ENCODE measurements at places on chromosomes 11 and 22.

DNA sequence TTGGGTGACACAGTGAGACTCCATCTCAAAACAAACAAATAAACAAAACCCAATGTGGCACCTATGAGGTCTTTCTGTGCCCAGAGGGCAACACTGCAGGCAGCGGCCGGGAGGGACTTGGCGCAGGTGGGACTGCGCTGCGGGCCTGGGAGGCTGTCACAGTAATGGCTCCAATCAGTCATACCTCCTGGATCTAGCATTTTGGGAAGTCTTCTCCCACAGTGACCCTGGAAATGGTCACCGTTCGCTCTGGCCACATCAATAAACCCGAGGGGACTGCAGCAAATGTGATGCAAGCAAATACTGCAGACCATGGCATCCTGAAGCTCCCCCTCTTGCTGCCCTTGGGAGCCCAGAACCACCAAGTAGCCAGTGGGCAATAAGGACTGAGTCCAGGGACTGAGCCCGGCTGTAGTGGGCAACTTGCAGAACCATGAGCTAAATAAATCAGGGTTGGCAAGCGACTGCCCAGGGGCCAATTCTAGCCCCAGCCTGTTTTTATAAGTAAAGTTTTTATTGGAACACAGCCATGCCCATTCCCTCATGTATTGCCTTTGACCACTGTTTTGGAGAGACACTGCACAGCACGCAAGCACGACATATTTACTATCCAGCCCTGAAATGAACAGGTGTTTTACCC is 15.4 kb downstream of the SHANK2 start:
- no peak for DNase-seq

DNA sequence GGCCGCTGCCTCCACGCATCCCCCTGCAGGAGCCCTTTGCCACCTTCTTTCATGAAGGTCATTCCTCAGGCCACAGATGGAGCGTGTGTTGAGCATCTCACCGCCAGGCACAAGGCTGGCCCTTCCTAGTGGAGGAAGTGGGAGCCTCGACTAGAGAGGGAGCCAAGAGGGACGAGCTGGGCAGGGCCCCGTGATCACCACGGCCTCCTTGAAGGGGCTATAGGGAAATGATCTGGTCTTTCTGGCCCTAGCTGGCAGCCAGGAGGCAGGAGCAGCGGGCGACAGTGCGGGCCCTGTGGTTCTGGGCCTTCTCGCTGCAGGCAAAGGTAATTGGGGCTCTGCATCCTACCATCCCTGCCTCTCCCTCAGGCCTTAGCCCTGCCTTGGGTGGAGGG is 49.1 kb downstream of the PISD start:
- no peak for DNase-seq

DNA sequence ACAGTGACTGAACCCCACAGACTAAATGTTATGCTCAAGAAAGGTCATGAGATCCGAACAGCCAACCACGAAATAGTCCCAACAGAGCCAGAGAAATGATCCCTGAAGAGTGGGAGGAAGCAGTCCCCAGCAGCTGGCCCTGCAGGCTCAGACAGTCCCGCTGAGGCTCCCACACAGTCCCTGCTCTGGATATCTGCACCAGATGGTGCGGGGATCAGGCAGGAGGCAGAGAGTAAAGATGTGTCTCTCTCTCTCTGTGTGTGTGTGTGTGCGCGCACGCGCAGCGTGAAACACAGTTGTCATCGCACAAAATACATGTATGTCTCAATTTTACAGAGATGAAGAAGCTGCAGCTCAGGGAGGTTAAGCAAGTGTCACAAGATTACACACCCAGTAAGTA is 27.9 kb downstream of the GUCY1A2 start:
- no peak for DNase-seq

- no peak for DNase-seq
Observed at GRCh38 chr11:73888244-73888643, 11.4 kb downstream of the PAAF1 start.

DNA sequence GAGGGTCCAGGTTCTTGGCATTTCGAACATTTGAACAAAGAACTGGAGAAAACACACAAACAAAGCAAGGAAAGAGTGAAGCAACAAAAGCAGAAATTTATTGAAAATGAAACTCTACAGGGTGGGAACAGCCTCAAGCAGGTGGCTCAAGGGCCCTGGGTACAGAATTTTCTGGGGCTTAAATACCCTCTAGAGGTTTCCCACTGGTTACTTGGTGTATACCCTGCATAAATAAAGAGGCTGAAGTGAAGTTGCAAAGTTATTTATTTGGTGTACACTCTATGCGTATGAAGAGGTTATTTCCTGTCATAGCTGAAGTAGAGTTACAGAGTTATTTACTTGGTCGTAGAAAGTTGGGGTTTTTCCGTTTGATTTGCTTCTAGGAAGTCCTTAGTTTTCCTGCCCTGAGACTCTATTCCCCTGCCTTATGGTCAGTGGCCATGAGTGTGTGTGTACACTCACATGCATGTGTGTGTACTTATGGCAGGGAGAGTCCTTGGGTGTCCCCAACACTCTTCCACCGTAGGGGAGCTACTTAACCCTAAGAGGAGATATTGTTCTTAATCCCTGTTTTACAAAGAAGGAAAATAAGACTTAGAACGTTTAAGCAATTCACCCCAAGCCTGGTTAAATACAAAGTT is 5.6 kb upstream of the SMCO4 start:
- DNase-seq = no peak

GRCh38 chr11:7901319-7901854 is 29.7 kb downstream of the OR10A6 start:
- no peak for DNase-seq

All from GOT3 (cell line).